ENCODE measurements at places on chromosomes 12 and 14.

DNA sequence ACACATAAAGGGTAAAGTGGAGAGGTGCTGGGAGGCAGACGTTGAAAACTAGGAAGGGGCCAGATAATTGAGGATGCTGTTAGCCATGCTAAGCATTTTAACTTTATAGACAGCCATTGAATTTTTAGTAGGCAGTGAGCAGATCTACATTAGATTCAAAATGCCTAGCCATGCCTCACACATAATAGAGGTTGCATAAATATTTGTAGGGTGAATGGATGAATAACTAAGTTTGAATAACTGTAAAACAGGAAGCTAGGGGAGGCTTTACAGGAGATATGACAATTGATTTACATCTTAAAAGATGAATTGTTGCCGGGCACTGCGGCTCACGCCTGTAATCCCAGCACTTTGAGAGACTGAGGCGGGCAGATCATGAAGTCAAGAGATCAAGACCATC, 12.3 kb upstream of the CCNT1 start:
- no peak for DNase-seq

GRCh38 chr14:86091811-86092210, 561.9 kb downstream of the FLRT2 start:
- no peak for DNase-seq

DNA sequence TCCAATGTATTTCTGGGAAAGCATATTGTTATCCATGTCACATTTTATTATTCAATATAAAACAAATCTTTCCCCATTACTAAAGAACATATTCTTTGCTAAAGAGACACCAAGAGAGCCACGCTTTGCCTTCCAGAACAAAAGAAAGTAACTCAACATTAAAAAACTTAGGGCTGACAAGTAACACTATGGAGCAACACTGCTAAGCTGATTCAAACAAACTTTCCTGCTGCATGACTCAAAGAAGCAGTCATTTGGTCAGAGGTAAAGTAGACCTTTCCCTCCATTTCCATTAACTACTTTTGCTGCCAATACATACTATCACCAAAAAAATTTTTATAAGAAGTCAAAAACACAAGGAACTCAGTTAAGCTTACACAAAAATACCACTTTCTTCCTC, 83.0 kb downstream of the DENND5B start:
- DNase-seq, result no peak

GRCh38 chr12:69658203-69658602, 40.9 kb downstream of the BEST3 start:
- no peak for DNase-seq

- no peak for DNase-seq
Measured at GRCh38 chr12:72219937-72220336, 52.2 kb upstream of the TRHDE start.

GRCh38 chr12:1302201-1302870, 292.0 kb downstream of the FBXL14 start:
- no peak for DNase-seq

- DNase-seq, result no peak
Measured at GRCh38 chr14:55301437-55302121, 30.4 kb downstream of the FBXO34 start.

GRCh38 chr14:101853455-101854018, 92.0 kb downstream of the PPP2R5C start:
- DNase-seq, result no peak

- DNase-seq, result no peak
Measured at GRCh38 chr12:104719700-104720338, 238.3 kb downstream of the SLC41A2 start.

DNA sequence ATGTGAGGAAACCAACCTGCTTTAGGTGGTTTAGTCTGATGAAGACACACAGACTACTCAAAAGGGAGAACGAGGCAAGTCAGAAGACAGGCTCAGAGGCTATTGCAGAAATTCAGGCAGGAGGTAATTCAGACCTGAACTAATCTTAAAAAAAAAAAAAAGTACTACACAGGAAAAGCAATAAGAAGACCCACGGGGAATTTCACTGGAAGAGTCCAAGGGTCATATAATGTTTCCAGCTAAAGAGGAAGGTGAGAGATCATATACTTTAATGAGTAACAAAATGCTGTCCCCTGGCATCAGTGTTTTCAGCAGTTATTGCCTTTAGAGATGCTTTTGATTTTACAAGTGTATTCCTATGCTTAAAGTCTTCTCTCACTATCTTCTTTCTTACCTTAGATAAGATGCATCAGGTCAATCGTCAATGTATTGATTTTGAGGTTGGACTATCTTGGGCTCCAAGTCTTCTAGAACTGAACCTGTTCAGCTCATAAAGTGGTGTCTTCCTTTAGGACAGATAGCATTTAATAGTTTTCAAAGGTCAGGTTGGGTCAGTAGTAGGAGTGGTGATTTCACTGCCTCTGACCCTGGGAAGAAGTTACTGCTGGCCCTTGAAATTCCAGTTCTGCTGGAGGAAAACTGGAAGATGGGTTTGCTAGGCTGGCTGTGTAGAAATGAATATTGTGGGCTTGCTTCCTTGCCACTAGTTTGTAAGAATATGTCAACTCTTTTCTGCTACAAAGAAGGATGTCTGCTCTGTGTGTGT, 60.0 kb downstream of the FAR2 start:
- DNase-seq, result no peak

GRCh38 chr12:101117842-101118241, 92.2 kb downstream of the SLC5A8 start:
- DNase-seq, result no peak

DNA sequence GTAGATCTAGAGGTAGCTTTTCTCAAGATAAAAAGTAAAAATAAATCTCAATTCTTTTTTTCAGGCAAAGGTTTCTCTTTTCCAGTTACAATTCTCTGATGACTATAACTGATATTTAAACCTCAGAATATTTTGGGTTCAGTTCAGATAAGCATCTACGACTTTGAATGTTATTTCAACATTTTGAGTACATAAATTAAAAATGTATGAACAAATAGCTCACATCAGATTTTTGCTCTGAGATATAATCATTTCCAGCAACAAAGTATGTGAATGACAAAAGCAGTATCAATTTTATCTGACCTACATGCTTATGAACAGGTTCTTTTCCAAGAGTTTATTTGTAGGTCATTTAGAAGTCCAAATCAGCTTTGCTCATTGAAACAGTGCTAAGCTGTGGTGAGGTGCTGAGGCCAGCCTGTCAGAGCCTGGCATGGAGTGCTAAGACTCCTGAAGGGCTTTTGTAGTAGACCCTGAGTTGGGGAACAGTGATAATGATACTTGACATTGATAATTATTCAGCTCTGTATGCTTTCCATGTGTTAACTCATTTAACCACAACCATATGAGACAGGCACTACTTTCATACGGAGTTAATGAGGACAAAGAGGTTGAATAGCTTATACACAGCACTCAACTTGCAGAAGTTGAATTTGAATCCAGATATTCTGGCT, 205.0 kb upstream of the DCN start:
- DNase-seq, result no peak

GRCh38 chr12:30985814-30986452, 59.4 kb downstream of the TSPAN11 start:
- DNase-seq, result peak; percentile 18

DNA sequence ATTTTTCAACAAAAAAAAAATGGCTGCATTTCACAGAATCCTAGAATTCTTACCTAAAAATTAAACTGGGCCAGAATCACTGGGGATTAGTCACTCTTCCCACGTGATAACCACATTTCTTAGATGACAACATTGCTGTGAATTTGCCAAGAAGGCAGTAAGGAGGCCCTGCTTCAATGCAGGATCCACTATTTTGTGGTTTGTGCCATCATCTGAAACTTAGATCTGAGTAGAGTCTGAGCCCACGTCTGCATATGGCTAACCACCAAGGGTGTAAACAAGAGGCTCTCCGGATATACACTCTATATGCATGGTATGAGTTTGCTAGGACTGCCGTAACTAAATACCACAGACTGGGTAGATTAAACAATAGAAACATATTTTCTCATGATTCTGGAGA, 24.4 kb upstream of the TBX5 start:
- no peak for DNase-seq

DNA sequence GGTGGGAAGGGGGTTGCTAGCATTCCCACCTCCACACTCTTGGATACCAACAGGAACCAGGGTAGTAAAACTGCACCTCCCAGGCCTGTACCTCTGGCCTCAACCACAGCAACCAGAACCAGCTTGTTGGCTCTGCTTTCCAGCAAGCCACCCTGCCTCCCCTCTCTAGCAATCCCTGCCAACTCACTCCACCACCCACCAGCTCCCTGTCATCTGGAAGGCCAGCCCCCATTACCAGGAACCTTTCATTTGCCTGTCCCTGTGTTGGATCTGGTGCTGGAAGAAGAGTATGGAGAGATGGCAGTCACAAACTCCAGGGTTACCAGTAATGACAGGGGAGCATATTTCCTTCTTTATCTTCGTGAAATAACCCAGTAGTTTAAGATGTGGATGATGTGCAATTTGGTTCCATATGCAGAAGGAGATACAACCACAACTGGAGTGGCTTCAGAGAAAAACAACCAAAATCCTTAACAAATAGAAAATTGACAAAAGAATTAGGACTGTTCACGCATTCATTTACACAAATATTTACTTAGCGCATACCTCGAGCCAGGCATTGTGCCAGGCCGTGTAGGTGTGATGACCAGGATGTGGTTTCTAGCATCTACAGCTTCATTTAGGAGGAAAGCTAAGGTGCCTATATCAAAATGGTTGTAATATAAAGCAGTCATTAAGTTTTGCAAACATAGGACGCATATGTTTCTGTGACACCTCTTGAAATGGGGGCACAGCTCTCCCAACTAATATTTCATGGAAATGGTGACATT, 3.4 kb downstream of the B4GALNT3 start:
- no peak for DNase-seq

- no peak for DNase-seq
Measured at GRCh38 chr12:111353603-111354295, 15.1 kb downstream of the PHETA1 start.

DNA sequence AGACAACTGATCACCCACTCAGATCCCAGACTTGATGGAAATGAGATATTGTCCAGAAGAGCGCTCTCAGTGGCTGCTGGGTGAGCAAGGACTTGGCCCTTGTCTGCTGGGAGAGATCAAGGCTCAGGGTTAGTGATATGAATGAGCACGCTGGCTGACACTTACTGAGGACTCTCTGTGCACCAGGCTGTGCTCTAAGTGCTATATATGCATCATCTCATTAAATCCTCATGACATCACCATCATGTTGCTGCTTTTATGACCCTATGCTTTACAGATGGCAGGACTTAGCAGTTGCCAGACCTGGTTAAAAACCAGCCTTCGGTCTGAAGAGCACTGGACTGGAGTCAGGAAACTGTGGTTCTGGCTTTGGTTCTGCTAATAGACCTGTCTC, 260.9 kb downstream of the VRK1 start:
- DNase-seq, result no peak

DNA sequence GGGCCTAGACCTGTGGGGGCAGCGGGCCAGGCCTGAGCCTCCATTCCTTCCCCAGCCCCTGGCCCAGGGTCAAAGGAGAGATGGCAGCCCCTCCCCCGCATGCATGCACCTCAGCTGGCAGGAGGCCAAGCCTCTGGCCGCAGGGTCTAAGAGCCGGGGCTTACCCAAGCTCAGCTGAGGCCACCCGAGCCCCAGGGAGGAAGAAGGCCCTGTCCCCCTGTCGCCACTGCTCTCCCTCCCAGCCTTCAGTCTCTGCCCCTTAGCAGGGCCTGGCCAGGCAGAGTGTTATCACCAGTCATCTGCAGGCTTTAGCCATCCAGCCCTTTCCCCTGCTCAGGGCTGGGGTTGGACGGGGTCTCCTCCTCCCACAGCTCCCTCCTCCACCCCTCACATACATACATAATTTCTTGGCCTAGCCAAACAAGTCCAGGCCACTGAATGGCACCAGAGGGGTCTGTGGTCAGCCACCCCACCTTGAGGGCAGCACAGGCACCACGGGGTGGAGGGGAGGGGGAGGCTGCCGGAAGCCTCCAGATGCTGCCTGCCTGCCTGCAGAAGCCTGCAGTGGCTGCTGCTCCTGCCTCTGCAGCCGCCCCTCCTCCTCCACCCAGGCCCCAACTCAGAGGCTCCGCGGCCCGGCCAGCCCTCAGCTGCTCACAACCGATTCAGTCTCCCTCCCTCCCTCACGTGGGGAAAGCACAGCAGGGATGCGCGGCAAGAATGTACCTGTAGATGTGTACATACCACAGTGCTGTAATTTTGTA, 22.8 kb downstream of the RAB35 start:
- DNase-seq, result no peak

DNA sequence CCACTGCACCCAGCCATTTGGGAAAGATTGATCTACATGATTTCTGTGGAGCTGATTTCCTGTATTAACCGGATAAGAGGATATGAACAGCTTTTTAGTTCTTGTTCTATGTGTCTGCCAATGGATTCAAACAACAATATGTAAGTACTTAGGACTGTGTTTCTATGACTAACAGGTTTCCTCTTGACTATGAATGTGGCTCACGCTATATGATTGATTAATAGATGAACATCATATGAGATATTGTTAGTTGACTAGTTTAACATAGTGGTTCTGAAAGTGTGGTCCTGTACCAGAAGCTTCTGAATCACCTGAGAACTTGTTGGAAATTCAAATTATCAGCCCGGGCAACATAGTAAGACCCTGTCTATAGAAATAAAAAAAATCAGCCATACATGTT, 12.8 kb upstream of the CSRP2 start:
- DNase-seq, result no peak

All from activated T-cell treated with anti-CD3 and anti-CD28 coated beads, Interleukin-2, amount 50 U/mL, for 1 hour (primary cell).